ENCODE measurements at places on chromosomes 11 and 22.

- DNase-seq: no peak
Measured at GRCh38 chr11:116257092-116257491, 515.7 kb downstream of the BUD13 start.

DNA sequence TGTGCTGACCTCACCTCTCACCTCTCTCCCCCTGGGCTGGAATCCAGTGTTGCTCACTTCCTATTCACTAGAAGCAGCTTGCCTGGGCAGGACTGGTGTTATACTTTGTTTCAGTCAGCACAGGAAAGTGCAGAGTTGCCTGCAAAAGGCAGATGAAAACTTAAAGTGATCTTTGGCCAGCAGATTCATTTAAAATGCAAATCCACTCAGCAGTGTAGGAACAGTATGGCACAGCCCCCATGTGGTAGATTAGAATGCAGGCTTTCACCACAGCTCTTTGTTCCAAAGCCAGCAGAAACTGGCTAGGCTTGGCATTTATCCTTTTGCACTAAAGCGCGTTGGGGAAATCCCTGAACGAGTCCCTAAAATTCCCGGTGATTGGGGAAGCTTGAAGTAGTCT is 301.2 kb downstream of the OR4C45 start:
- DNase-seq: no peak

GRCh38 chr22:33350491-33350890 is 292.3 kb upstream of the SYN3 start:
- DNase-seq: no peak

DNA sequence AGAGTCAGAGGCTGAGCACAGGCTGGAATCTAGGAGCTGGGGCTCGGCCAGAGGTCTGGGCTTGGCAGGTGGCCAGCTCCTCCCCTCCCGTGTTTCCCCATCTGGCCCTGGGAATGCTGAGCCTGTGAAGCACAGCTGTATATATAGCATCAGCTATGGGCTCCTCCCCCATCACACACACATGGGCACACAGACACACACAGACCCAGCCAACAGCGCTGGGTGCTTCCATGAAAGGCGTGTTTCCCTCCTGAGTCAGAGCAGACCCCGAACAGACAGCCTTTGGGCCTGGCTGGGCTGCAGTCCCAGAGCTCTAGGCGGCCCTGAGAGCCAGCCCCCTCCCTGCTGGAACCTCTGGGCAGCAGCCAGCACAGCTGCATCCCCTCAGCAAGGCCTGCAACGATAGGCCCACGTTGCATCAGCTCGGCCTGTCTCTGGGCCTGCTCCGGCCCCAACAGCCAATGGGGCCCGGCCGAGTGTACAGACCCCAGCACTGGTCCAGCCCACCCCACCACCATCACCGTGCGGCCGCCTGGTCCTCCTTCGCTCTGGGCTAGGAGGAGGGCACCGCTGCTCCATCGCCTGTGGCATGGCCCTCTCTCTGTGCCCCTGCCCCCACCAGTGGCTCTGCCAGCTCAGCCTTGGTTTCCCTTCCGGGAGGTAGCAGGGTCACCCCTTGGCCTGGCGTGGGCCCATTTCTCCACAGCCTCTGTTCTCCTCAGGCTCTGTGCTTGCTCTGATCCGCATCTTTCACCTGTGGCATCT is 7.6 kb upstream of the SERPINH1 start:
- no peak for DNase-seq

- no peak for DNase-seq
Measured at GRCh38 chr11:95692526-95693260, 96.9 kb downstream of the FAM76B start.

DNA sequence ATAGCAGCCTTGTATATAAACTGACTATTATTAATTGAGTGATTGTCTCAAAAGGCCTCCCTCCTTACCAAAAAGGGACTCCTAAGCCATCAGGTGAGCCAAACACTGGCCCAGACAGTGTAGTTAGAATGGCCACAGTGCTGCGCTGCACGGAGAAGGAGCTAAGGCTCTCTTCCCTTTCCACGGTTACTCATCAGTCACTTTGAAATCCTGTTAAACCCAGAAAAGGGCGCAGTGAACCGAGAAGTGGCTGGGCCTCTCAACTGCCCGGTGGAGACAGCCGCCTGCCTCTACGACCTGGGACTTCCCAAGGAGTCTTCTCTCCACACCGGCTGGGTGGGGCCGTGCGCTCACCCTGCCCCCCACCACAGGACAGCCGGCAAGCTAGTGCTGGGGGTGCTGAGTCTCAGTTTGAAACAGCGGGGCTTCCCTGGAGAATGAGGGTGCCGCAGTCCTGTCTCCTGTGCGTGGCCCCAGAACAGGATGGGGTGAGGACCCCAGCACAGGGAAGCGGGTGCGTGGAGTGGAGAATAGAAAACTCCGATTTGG is 1.3 kb downstream of the MYH9 start:
- DNase-seq: no peak

DNA sequence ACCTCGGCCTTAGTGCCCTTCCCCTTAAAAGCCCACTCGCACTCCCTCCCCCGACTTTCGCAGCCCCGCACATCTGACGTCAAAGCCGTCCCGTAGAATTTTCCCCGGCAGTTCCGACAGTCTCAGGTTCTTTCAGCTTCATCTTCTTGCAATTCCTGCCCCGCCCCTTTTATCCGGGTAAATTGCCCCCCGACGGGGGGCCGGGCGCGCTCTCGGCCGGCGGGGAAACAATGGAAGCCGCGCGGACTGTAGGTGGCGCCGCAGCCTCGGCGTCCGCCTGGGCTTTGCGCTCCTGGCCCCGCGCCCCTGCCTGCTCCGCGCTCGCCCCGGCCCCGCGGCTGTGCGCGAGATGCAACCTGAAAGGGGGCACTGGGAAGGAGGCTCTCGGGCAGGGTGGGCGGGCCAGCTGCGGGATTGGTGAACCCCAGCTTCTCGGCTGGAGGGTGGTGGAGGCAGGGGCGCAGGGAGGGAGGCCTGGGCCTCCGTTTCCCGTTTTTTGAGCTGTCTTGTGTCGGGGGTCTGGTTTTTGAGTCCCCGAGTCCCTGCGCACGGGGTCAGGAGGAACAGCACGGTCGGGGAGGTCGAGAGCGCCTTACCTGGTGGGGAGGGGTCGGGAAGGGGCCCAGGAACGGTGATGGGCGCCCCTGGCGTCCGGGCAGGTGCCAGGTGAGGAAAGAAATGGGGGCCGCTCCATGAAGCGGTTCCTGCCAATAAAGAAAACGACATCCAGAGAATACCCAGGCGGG is 859 bp upstream of the FGF19 start:
- DNase-seq: no peak

- DNase-seq: no peak
Measured at GRCh38 chr11:78991681-78992080, 417.0 kb upstream of the NARS2 start.

GRCh38 chr22:43535336-43535735 is 123.5 kb downstream of the MPPED1 start:
- no peak for DNase-seq

DNA sequence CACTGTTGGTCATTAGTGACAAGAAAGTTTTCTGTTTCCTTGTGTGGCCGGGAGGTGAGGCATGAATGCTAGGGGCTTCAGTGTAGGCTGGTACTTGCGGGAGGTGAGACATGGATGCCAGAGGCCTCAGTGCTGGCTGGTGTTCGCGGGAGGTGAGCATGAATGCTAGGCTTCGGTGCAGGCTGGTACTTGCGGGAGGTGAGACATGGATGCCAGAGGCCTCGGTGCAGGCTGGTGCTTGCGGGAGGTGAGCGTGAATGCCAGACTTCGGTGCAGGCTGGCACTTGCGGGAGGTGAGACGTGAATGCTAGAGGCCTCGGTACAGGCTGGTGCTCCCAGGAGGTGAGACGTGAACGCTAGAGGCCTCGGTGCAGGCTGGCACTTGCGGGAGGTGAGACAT is 48.4 kb downstream of the ANO1 start:
- DNase-seq: no peak

- no peak for DNase-seq
Measured at GRCh38 chr11:69449320-69450063, 32.0 kb upstream of the LINC01488 start.

GRCh38 chr11:31702966-31703365 is 108.2 kb downstream of the PAX6 start:
- no peak for DNase-seq

DNA sequence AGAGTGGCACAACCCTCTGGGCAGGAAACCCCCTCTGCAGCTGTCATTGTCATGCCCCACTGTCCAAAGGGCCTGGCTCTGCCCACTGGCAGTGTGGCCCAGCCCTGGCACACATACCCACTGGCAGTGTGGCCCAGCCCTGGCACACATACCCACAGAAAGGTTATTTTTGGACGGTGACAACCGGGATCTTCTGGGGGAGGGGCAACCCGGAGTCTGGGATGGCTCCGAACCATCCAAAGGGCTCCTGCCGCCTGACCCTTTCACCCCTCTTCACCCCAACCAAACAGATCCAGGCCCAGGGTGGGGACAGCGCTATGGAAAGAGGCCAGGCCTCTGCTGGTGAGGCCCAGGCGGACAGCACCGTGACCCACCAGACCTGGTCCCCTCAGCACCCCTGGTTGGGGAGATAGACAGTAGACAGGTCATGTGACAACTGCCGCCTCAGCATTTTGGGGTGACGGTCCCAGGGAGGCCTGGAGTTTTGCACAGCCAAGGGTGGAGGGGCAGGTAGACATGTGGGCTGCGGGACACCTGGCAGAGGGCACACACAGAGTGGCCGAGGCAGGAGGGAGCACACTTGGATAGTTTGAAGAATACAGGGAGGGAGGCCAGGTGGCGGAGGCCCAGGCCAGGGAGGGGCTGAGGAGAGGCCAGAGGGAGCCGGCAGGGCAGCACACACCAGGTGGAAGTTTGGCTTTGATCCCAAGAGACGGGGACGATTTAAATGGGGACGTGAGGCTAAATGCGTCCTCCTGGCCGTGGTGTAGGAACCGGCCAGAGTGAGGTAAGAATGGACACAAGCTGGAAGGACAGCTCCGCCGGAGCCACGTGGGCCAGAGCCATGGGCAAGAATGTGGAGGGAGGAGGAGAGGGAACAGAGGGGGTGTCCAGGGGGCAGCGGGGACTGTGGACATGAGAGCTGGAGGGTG is 2.9 kb downstream of the MAPK12 start:
- DNase-seq: no peak

DNA sequence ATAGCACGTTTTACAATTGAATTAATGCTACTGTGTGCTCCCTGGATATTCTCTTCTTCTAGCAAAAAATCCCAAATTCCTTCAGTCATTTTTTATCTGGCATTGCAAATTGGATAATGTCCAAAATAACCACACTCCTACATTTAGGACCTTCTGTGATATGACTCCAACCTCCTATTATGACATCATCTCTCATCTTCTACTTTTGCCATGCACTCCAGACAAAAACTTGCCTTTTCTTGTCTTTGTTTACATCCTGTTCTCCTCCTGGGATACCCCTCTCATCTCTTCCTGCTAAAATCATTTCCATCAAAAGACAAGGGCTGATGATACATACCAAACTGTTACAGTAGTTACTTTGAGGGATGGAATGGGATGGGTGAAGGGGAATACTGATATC is 20.6 kb upstream of the TMEM218 start:
- no peak for DNase-seq

- DNase-seq: no peak
Measured at GRCh38 chr11:19597206-19597605, 115.4 kb upstream of the NAV2 start.

- DNase-seq: no peak
Measured at GRCh38 chr11:68505596-68505995, 45.0 kb downstream of the PPP6R3 start.

DNA sequence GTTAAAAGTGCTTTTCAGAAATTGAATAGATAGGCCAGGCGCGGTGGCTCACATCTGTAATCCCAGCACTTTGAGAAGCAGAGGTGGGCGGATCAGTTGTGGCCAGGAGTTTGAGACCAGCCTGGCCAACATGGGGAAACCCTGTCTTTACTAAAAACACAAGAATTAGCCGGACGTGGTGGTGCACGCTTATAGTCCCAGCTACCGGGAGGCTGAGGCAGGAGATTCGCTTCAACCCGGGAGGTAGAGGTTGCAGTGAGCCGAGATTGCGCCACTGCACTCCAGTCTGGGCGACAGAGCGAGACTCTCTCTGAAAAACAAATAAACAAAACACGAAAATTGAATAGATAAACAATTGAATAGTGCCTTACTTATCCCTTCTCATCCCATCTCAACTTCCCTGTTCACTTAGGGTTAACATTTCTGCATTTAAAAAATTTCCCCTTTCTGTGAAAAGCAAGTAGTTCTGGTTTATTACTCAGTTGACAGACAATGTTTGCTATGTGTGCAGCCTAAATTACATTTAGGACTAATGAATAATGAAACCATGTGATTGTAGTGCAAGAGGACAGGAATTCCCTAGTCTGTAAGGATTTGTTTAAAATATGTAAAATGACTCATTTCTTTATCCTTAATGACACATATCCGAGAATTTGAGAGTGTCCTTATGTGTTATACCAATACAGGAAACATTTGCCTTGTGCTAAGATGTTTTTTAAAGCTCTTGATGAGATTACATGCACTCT is 6.0 kb downstream of the RNF169 start:
- DNase-seq: no peak

GRCh38 chr11:46343520-46343919 is 3.7 kb upstream of the DGKZ start:
- no peak for DNase-seq

DNA sequence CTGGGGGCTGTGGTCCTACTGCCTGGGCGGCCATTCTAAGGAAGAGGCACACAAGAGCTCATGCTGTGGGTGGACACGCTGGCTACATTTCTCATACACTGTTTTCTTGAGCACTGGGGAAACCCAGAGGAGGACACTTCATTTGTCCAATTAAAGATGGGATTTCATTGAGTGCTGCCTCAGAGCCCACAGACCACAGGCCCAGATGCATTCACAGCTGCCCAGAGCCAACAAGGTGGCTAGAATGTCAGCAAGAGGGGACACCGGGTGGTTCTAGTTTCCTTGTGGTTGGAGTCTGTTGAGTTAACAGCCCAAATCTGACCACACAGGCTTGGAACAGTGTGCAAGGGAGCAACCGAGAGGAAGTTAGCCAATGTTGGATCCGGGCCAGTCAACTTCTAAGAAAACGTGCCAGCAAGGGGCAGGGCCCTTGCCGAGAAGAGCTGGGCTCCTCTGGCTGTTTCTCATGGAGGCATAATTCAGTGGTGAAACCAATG is 35.0 kb upstream of the SORL1 start:
- DNase-seq: no peak

- DNase-seq: no peak
Measured at GRCh38 chr22:19179497-19180048, 1.0 kb upstream of the SLC25A1 start.

DNA sequence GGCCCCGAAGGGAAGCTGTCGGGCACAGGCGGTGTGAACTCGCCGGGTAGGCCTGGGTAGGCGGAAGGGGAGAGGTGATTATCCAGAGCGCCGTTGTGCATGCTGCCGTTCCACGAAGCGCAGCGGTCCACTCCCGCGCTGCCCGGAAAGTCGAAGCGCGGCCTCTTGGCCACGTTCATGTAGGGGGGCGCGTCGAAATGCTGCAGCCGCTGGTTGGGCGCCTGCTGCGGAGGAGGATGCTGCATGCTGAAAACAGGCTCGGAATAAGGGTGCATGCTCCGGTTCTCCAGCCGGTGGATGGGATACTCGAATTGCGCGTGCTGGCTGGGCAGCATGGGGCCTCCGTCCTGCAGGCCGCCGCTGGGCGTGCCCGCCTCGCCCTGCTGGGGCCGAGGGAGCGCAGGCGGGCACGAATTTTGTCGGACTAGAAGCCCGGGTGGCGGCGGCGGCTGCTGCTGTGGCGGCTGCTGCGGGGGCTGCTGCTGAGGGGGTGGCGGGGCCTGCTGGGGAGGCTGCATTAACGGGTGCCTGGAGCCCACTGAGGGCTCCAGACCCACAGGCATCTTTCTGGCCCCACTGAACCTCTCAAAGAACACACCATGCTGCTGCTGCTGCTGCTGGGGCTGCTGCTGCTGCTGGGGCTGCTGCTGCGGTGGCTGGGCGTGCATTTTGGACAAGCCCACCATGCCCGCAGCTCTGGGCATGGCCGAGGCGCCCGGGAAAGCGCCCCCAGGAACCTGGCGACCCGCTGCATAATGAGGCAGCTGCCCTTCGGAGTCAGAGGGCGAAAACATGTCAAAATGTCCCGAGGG is 2.3 kb downstream of the MN1 start:
- DNase-seq: no peak
